Fibroblast of gingiva (primary cell): ENCODE measurements at places on chromosomes 4 and X.
A peak's percentile ranks its signal among the peaks of the same experiment; 100 is the strongest.

- DNase-seq = no peak
These were observed 19.9 kb upstream of the CLNK start for GRCh38 chr4:10704430-10704810.

DNA sequence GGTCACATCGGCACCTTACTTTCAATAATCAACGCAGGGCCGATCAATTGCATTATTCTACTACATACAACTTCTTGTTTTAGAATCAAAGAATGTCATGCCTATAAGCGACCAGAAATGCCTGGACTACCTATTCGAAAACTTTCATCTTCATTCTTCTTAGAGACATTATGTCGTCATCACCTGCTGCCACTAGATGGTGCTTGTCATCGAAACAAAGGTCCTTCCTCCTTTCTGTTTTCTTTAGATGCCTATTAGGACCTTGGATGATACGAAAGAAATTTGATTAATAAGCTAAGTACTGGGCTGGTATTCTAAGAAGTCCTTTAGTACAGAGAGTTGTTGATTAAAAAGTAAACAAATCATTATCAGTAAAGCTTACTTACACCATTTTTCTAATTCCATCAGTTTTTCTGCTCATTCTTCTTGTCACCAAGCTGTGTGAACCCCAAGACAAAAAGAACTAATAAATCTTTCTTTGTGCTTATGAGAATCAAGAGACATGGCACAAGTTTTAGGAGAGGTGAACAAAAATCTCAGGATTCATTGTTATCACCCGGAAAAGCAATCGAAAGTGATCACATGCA, 154.5 kb upstream of the SLC4A4 start:
- peak; percentile 18 for DNase-seq

DNA sequence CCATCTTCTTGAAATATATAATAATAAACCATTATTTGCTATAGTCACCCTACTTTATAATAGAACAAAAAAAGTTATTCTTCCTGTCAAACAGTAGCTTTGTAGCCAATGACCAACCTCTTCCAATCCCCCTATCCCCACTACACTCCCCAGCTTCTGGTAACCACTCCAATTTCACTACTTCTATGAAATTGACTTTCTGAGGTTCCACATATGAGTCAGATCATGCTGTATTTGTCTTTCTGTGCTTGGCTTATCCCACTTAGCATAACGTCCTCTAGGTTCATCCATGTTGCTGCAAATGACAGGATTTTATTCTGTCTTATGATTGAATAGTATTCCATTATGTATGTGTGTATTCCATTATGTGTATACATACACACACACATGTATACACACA, 809.7 kb upstream of the NDST4 start:
- DNase-seq = no peak

DNA sequence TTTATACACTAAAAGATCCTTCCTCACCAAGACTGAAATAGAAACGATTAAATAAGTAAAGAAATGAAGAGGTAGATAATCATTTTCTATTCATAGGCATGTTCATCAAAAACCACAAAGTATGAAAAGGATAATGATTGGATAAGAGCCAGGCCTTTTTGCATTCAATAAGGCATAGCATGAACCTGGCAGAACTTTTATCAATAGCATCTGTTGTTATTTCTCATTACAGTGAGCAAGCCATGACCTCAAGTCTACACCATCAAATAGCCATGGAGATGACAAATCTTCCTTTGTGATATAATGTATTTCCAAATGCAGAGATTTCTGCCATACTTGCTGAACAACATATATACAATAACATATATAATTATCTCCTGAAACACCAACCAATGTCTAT, 206.0 kb upstream of the SLC7A11 start:
- DNase-seq = no peak

DNA sequence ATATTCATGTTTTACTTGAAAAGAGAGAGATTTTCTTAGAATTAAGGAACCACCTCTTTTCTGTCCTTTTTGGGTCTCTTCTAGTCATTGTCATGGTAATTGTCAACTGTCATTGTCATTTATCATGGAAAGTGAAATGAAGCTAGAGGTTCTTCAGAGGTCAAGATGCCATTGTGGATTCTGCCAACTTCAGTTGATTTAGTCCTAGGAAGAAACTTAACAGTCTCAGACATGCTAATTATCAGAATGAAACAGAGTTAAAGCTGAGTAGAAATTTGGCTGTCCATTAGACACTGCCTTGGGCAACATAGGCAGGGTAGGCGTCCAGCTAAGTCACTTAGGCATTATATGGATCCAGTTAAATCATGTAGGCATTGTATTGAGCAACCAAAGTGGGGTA, 796.1 kb upstream of the ADGRL3 start:
- DNase-seq = no peak

DNA sequence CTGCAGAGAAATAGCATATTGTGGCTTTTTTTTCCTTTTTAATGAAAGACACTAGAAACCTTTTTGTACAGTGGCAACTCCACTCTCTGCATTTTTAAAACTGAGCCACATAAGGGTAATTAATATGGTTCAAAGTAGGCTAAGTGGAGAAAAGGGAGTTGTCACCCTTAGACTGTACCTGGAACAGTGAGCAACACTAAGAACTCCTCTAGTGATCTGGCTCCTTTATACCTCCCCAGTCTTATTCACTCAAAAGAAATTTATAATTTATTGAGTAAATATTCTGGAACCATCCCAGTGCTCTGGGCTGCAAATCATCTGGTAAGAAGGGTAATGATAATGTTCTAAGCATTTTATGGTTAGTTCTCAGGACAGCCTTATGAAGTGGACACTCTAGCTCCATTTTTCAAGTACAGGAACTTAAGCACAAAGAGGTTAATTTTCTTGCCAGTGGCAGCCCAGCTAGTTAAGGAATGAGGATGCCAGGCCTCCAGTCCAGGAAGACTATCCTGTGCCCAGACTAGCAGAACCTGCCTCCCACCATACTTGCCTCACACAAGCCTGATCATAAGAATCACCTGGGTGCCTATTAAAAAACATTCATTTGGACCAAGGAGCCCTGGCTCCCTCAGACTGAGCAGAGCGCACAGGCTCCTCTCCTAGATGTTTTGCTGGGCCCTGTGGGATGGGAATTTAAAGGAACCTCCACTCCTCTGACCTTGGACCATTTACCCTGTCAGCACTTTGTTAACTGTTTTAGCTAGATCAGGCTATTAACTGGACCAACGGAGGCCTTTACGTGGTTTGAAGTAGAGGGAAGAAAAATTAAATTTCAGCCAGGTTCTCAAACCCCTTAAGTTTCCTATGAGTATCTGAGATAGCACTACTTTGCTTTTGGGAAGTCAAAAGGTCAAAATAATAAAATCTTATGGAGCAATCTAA, 102.6 kb downstream of the PDE5A start:
- DNase-seq = no peak

DNA sequence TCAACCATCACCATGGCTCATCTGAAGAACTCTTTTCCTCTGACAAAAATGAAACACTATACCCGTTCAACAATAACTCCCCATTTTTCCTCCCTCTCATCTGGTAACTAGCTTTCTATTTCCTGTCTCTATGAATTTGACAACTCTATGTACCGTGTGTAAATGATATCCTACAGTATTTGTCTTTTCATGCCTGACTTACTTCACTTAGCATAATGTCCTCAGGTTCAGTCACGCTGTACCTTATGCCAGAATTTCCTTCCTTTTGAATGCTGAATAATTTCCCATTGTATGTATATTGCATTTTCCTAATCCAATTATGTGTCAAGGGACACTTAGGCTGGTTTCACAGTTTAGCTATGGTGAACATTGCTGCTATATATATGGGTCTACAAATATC, 18.2 kb downstream of the MAGEA9 start:
- DNase-seq = no peak

- no peak for DNase-seq
These were observed 7.3 kb upstream of the PTPN13 start for GRCh38 chr4:86586626-86587380.

- peak; percentile 40 for DNase-seq
These were observed 60.2 kb downstream of the SLIT2 start for GRCh38 chr4:20311856-20312255.

GRCh38 chr4:182537031-182537795, 294.0 kb downstream of the TENM3 start:
- no peak for DNase-seq

GRCh38 chr4:38582445-38582844, 81.6 kb upstream of the KLF3 start:
- DNase-seq = no peak

GRCh38 chr4:88523325-88524129, at the start of gene PYURF:
Gene PYURF (minus strand): TSS chr4:88523776. CDS start chr4:88523700, 76 bp downstream.
- peak; percentile 92 for DNase-seq

DNA sequence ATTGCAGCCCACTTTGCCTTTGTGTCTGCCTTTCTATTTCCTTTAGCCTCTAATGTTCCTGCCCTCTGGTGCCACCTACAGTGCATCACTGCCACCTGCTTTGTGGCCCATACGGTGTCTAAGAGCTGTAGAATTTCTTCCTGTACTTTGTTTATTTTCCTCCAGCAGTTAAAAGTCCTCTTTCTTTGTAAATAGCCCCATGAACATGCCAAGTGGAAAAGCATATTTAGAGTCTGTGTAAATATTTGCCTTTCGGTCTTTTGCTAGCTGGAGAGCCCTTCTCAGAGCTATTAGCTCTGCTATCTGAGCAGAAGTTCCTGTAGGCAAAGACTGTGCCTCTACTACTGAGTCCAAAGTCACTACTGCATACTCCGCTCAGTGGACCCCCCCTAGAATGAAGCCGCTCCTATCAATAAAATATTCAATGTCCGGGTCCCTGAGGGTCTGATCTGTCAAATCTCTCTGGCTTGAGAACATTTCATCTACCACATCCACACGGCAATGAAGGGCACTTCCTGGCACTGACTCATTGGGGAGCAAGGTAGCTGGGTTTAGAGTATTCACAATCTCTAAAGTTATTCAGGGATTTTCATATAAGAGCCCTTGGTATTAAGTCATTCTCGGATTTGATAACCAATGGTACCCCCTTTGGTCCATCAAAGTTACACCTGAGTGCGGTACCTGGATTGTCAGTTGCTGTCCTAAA, 36.3 kb downstream of the SULT1E1 start:
- peak; percentile 50 for DNase-seq

DNA sequence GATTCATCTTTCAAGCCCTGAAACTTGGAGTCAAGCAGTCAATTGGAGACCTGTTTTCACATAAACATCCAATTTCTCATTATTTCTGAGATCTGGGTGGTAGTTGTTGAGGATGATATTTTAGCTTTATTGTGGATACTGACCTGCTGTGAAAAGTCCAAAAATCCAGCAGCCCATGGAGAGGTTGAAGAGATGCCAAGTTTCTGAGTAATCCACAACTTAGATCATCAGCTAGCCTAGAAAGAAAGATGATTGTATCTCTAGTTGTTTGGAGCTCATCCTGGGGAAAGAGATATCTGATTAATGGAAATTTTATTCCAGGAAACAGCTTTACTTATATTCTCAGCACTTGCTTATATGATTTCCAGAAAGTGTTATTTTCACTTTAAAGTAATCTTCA, 48.6 kb upstream of the DCX start:
- DNase-seq = no peak

GRCh38 chr4:119657111-119657611, 28.6 kb upstream of the PDE5A start:
- DNase-seq = no peak

DNA sequence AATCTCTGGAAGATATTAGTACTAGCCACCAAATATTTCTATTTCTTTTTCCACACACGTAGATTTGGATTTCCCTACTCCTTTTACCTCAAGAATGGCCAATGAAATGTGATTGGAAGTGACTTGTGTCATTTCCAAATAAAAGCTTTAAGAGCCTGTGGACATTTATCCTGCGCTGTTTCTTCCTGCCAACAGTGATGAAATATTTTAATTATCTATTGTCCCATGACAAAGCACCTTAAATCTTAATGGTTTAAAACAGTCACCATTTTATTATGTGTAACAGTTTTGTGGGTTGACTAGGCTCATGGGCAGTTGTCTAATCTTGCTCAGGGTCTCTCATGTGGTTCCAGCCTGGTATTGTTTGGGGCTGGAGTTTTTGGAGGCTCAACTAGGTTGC, 3.5 kb upstream of the PGRMC2 start:
- no peak for DNase-seq
